SK-N-SH (cell line): ENCODE measurements at places on chromosomes 7 and 10. TPM values are rescaled to one million over a fixed set of nuclear protein-coding genes. Genes with fewer than 3 reads are reported as not detected.

The MLXIPL gene
- polyA plus RNA-seq, result 0.21 and 0.32 TPM in 2 replicates

DNA sequence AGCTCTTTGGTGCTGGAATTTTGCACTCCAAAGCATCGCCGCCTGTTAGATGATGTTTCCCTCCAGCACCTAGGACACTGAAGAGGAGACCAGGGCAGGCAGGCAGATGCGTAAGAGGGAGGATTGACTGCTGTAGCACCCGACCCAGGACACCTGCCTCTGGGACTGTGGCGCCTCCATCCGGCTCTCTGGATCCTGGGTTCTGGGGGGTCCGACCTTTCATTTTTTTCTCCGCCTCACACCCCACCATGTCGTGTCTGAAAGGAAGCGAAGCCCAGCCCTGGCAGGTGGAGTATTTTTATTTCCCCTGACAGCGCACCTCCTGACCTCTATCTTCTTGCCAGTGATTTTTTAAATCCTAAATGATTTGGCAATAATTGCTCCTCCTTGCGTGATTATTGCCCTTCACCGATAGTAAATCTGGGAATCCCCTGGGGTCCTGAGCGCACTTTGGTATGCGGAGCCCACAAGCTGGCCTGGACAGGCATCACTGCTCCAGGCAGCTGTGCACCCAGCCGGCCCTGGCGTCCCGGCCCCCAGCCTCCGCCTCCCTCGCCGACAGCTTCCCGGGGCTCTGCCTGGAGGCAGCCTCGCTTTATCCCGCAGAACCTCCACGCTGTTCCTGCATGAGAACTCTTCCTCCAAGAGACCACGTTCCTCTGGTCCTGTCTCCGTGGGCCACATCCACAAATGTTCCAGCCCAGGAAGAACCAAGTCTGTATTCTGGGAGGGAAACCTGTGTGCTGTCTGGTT lies 48.4 kb downstream of the LHPP start:
- H3K4me1 ChIP-seq, result no peaks in the 10 kb centered on the region
- H3K4me3 ChIP-seq, result no peak overlapping the region
- no peak for DNase-seq
- no peaks in the 10 kb centered on the region for H3K27me3 ChIP-seq
- no peak overlapping the region for H3K27ac ChIP-seq

- peaks cover 11% of the 10 kb centered on the region for H3K36me3 ChIP-seq
- H3K27me3 ChIP-seq, result no peaks in the 10 kb centered on the region
- no peak overlapping the region for H3K4me3 ChIP-seq
- H3K4me1 ChIP-seq, result no peaks in the 10 kb centered on the region
- DNase-seq, result no peak
- no peak overlapping the region for H3K27ac ChIP-seq
These were observed 49.5 kb upstream of the DNAAF5 start for GRCh38 chr7:676972-677385.

The SVOPL gene
- not detected in 2 replicates for polyA plus RNA-seq

The GJD4 gene
- not detected in 2 replicates for polyA plus RNA-seq

DNA sequence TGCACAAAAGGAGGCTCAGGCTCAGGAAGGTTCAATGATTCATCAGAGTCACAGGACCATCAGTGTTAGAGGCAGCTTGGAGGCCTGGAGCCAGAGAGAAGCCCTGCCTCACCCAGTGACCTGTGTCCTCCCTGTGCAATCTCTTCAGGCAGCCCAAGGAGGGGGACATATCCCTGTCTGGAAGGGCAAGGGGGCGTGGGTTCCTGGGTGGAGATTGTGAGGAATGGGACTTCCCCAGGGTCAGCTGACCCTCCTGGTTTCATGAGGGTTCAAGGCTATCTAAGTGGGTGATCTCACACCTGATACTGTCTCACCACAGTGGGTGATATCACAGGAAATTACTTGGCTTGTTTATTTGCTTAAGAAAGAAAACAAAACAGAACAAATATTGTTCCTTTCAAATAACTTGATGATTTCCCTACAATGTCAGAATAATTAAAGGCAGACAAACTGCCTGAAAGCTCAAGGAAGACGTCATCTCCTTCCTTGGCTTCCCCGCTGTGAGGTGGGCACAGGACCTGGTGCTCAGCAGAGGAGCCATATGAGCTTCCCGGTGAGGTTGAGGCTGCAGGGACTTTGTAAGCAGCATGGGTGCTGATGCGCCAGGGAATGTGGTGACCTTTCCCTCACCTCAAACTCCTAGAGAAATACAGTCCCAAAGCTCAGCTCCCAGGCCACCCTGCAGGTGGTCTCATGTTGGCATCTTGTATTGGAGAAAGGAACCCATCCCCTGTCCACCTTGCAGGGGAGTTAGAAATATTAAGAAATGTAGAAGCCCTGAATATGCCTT lies 763.2 kb downstream of the GRID1 start:
- no peaks in the 10 kb centered on the region for H3K4me1 ChIP-seq
- H3K4me3 ChIP-seq, result no peak overlapping the region
- no peak overlapping the region for H3K27ac ChIP-seq
- H3K27me3 ChIP-seq, result no peaks in the 10 kb centered on the region
- no peak for DNase-seq

- no peaks in the 10 kb centered on the region; the same call in 1 of the 2 replicates for H3K4me1 ChIP-seq
- DNase-seq, result no peak
- 0 out of 2 replicates have a peak, but pooled peaks cover under 1% of the 10 kb centered on the region for H3K27me3 ChIP-seq
- no peak overlapping the region for H3K4me3 ChIP-seq
- H3K27ac ChIP-seq, result no peak overlapping the region
These were observed 135.1 kb downstream of the SKAP2 start for GRCh38 chr7:26729150-26729775.

GRCh38 chr10:132452216-132452650 lies 55.2 kb downstream of the PWWP2B start:
- no peaks in the 10 kb centered on the region for H3K27me3 ChIP-seq
- no peak overlapping the region for H3K4me3 ChIP-seq
- DNase-seq, result no peak
- H3K36me3 ChIP-seq, result no peaks in the 10 kb centered on the region
- peaks cover 29% of the 10 kb centered on the region; the same call in 1 of the 2 replicates for H3K4me1 ChIP-seq

DNA sequence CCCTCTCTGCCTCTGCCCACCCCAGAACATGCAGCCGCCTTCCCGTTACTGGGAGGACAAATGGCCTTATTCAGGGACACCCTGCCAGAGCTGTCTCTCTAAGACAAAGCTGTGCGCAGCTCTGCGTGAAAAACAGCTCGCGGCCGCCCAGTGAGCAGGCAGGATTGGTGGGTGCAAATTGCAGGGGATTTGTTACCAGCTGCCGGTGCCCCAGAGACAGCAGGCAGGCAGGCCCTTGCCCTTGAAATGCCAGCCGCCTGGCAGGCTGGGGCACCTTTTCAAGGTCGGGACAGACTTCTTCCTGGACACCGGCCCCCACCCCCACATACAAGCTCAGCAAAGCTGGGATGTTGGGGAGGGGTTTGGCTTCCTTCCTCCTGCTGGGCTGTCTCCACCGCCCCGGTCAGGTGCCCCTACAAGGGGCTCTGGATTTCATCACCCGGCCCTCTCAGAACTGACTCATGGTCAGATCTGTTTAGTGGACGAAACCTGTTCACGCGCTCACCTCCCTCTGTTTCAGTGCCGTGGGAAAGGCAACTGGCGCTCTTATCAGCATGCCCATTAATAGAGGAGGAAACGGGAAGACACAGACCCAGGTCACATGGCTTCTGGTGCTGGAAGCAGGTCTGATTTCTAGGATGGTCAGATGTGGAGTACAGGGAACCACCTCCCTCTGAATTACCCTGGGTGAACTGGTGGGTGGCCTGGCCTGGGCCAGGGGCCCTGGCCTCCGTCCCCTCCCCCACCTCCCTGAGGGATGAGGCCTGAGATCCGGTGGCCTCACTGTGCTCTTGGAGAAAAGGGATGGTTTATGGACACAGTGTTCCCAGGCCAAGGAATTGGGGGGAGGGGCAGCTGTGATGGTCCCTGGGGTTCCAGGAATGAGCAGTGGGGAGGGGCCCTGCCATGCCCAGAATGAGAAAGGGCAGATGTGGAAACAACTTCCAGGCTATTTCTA lies 123.9 kb upstream of the PPIF start:
- H3K36me3 ChIP-seq, result peaks cover 18% of the 10 kb centered on the region; the same call in 1 of the 2 replicates
- H3K4me1 ChIP-seq, result peaks cover 33% of the 10 kb centered on the region
- peak; percentile 86 for DNase-seq
- H3K4me3 ChIP-seq, result no peak overlapping the region
- H3K27me3 ChIP-seq, result no peaks in the 10 kb centered on the region
- peak overlapping the region; percentile 93 for H3K27ac ChIP-seq

The CDNF gene
- polyA plus RNA-seq, result 1.0 and 1.2 TPM in 2 replicates

The CPN1 gene
- polyA plus RNA-seq, result not detected in 2 replicates

DNA sequence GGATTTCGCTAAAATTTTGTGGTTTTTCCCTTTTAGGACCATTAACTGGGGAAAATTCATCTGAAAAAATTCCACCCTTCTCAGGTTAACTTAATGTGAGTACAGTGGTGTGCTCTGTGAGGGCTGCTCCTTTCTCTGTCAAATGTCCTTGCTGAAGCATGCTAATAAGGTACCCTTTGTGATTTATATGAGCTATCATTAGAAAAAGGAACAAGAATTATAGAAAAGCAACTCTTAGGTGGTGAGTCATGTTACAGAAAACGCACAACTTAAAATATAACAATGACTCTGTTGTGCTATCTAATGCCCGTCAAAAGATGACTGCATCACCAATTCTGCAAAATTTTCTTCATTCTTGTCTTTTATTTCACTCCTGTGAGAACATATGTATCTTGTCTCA lies 162.0 kb upstream of the MAGI2 start:
- H3K4me1 ChIP-seq, result 0 out of 2 replicates have a peak, but pooled peaks cover 5% of the 10 kb centered on the region
- H3K27ac ChIP-seq, result peak overlapping the region; percentile 58
- no peaks in the 10 kb centered on the region for H3K27me3 ChIP-seq
- peak overlapping the region; percentile 4; the same call in 1 of the 2 replicates for H3K4me3 ChIP-seq

DNA sequence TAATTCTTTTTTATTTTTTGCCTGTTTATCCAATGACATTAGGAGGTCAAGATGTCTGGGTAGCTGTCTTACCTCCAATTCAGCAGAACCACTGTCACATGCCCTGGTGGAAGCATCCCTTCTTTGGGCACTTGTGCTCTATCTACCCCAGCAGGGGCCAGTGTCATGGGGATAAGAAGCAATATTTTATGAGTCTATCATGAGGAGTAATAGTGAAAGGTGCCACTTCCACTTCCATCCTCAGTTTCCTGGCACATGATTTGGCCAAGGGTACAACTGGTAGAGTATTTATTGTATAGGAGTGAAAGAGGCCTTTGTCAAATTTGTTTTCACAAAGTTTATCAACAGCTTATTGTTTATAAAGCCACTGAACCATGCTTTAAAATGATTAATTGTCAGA lies 112.5 kb downstream of the CCDC71L start:
- 0 out of 2 replicates have a peak, but pooled peaks cover under 1% of the 10 kb centered on the region for H3K4me1 ChIP-seq
- H3K27me3 ChIP-seq, result no peaks in the 10 kb centered on the region
- H3K36me3 ChIP-seq, result no peaks in the 10 kb centered on the region

The PON1 gene
- polyA plus RNA-seq, result not detected in 2 replicates

The FAM237B gene
- 0.02 and 0.03 TPM in 2 replicates for polyA plus RNA-seq

DNA sequence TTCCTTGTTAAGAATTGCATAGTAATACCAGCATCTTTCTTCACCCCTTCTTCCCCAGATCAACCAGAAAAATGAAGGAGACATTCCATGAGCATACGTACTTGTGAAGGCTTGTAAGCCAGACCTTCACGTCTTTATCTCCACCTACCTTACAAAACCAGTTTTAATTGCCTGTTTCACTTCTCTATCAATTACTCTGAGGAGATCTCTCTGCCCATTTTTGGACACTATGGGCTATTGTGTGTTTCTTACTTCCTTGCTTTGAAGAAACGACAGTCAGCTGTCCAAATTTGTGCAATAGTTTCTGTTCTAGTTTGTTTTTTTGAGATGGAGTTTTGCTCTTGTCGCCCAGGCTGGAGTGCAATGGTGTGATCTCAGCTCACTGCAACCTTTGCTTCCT lies 349.7 kb upstream of the MBL2 start:
- no peak overlapping the region for H3K4me3 ChIP-seq
- no peaks in the 10 kb centered on the region for H3K4me1 ChIP-seq
- no peak overlapping the region for H3K27ac ChIP-seq
- no peaks in the 10 kb centered on the region for H3K27me3 ChIP-seq
- H3K36me3 ChIP-seq, result no peaks in the 10 kb centered on the region

DNA sequence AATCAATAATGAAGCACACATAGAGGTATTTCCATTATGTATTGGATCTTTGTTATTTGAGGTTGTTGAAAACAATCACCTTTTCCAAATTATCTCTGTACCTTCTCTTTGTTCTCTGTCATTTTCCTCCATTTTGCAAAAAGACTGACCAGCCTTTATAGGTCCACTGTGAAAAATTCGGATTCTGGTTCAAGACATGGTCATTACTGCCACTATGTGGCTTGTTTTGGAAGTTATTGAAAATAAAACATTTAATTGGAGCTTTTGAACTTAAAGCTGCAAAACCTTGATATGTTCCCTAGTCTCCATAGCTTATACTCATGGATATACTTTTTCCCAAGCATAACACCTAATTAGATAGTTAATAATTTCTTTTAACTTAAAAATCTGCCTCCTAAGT lies 1094.4 kb downstream of the NRG3 start:
- no peak overlapping the region for H3K4me3 ChIP-seq
- H3K27me3 ChIP-seq, result no peaks in the 10 kb centered on the region

The PHF14 gene
- 19.2 and 19.9 TPM in 2 replicates for polyA plus RNA-seq

DNA sequence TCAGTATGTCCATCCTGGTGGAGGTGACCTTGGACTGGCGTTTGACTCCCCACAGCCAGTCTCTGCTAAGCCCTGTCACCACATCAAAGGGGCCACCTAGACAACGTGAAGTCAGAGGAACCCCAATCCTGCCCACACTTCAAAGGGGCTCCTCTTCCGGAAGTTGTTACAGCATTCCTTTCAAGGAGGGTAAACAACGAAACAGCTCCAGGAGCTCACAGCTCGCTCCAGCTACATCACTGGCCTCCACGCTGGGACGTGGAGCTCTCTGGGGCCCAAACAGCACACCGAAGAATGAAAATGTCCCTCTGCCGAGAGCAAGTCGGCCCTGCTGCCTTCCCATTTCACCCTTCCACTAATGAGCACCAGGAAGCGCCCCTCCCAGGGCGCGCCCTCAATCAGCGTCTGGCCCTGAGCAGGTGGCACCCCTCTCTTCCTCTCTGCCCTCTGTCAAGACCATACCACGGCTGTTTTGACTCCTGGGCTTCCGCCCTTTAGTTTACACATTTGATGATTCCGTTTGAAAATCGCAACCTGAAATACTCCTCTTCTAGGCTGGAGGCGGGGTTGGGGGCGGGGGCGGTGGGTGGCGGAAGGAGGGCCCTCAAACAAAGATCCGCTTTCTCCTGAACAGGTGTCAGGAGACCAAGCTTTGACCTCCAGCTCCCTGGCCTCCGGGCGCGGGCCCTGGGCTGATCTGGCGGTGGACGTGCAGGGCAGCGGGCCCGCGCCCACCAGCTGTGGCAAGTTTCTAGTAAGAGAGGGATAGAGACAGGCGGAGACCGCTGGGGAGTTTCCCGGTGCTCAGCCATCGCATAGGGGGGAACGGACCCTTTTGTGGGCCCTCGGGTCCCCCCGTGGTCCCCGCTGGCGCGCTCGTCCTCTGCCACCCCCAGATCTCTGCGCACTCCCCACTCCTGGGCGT lies 53.1 kb upstream of the KDM7A start:
- H3K4me1 ChIP-seq, result peaks cover 11% of the 10 kb centered on the region; the same call in 1 of the 2 replicates
- H3K4me3 ChIP-seq, result peak overlapping the region; percentile 56
- H3K36me3 ChIP-seq, result no peaks in the 10 kb centered on the region
- DNase-seq, result no peak

GRCh38 chr10:17237149-17237527 lies 9.1 kb downstream of the VIM start:
- no peaks in the 10 kb centered on the region for H3K27me3 ChIP-seq
- no peak for DNase-seq
- peaks cover 57% of the 10 kb centered on the region for H3K36me3 ChIP-seq
- H3K4me1 ChIP-seq, result peaks cover 12% of the 10 kb centered on the region
- no peak overlapping the region for H3K4me3 ChIP-seq
- peak overlapping the region; percentile 12; the same call in 1 of the 2 replicates for H3K27ac ChIP-seq
